Small intestine (tissue), 16 donors: ENCODE measurements at places on chromosomes 16 and 17. TPM values are rescaled to one million over a fixed set of nuclear protein-coding genes. Genes with fewer than 3 reads are reported as not detected.

The DPEP1 gene
- polyA plus RNA-seq = 319 TPM

The PIGQ gene
- polyA plus RNA-seq = 21.3 TPM

The KRTAP2-1 gene
- not detected for polyA plus RNA-seq

The IRX3 gene
- polyA plus RNA-seq = 0.27 TPM

The ST6GALNAC1 gene
- polyA plus RNA-seq = 79.2 TPM

The RPRML gene
- 0.10 TPM for polyA plus RNA-seq

The VMO1 gene
- polyA plus RNA-seq = 6.9 TPM

The SDR42E1 gene
- 1.6 TPM for polyA plus RNA-seq

The CES1 gene
- 7.8 TPM for polyA plus RNA-seq

The HOXB8 gene
- not detected for polyA plus RNA-seq

The PIPOX gene
- polyA plus RNA-seq = 13.8 TPM

The MYADML2 gene
- not detected for polyA plus RNA-seq

The ZNF469 gene
- 0.30 TPM for polyA plus RNA-seq

The ZKSCAN2 gene
- polyA plus RNA-seq = 1.1 TPM

The BEAN1 gene
- polyA plus RNA-seq = 0.64 TPM

The MPV17L gene
- 4.9 TPM for polyA plus RNA-seq

The KREMEN2 gene
- 0.47 TPM for polyA plus RNA-seq
